ENCODE measurements at places on chromosomes 5 and 9. TPM values are rescaled to one million over a fixed set of nuclear protein-coding genes. Genes with fewer than 3 reads are reported as not detected.
A peak's percentile ranks its signal among the peaks of the same experiment; 100 is the strongest.

DNA sequence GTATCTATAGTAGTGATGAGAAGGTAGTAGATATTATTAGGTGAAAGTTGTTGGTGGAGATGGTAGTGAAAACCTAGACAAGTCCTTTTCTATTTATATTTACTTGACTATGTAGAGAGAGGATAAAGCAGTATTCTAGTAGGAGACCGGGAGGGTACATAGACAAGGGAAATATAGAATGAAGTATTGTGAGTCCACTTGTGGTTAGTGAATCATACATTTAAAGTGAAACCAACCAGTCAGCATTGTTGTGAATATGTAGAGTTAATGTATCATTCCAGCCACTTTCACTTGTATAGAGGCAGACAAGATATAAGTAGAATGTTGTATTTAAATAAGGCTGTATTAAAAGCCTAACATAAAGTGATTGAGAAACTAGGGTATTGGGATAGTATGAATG is 1711.3 kb upstream of the ACO1 start:
- DNase-seq = peak; percentile 69

DNA sequence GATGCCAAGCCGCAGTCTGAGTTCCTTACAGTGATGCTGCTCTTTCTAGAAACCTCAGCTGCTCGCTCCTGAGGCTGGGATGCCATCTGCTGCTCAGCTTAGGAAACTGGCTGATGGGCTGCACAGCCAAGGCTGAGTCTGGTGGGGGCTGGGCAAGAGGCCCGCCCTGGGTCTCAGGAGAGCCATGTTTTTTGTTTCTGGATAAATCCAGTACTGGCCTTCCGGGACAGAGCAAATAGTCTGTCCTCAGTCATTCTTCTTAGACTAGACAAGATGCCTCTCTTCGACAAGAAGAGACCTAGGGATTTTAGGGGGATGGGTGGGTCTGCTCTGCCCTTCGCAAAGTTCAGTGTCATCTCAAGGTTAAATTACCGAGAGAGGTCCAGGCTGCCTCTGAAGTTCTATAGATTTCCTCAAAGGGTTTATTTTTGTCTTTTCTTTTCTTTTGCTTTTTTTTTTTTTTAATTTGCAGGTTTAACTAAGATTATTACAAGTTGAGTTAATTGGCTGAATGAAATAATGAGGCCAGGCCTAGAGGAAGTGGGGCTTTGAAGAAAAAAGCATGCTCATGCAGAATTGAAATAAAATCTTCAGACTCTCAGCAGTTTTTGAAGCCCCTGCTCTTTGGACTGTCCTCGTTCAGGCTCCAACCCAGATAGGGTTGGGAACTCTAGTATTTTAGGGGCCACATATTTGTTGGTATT is 30.6 kb upstream of the MATR3 start:
- DNase-seq = peak; percentile 88

DNA sequence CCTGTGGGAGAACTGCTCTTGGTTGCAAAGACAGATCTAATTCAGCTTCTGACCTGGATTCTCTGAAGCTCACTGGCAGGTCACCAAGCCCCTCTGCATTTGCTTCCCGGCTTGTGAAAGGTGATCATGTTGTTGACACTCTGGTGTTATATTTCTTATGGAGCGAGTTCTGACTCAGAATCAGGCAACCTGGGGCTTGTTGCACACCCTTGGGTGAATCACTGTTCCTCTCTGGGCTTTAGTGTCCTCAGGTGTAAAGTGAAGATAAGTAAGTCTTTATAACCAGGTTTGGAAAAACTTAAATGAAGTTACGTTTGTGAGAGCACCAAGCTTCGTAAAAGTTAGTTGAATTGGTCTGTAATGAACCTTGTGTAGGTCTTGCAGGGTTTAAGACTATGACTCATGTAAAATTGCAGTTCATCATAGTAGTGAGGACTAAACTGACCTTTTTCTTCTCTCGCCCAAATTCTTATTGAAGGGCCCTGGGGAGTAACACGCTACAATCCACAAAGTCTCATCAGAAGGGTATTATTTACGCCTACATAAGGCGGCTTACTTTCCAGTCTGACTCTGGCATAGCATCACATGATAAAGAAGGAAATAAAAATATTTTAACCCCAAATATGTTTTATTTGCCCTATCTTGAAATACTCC is 218.6 kb downstream of the TMEM38B start:
- peak; percentile 70 for DNase-seq

DNA sequence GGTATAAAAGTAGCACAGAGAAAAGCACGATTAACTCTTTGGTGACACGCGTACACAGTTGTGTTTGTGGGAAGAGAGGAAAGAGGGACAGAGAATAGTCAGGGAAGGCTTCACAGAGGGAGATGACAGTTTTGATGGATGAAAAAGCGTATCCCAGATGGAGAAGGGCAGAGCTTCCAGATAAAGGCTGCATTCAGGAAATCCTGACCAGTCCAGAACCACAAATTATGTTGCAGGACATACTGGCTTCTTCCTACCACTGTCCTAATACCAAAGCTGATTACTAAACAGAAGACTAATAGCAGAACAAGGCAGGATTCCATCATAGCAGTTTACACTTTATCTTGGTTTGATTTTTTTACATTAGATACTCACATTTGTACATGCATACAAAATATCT is 34.5 kb downstream of the SLC31A2 start:
- DNase-seq = no peak

GRCh38 chr9:22170990-22171670 is 162.0 kb upstream of the CDKN2B start:
- no peak for DNase-seq

DNA sequence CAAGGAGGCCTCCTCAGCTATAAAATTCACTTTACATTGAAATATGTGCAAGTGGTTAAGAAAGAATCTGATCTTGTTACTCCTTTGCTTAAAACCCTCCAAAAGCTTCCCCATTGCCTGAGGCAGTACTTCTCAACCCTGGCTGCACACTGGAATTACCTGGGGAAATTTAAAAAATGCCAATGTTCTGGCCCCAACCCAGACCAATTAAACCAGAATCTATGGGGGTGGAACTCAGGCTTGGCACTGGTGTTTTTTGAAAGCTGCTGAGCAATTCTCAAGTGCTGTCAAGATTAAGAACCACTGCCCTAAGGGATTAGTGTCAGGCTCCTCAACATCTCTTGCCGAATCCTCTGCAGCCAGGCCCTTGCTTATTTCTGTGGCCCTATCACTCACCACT is 269.6 kb downstream of the ELAVL2 start:
- no peak for DNase-seq

The PCDHGA3 gene
- 0.14 TPM for total RNA-seq

The FAT2 gene
- 0.07 TPM for total RNA-seq
